ENCODE measurements at places on chromosomes 5 and 9.

DNA sequence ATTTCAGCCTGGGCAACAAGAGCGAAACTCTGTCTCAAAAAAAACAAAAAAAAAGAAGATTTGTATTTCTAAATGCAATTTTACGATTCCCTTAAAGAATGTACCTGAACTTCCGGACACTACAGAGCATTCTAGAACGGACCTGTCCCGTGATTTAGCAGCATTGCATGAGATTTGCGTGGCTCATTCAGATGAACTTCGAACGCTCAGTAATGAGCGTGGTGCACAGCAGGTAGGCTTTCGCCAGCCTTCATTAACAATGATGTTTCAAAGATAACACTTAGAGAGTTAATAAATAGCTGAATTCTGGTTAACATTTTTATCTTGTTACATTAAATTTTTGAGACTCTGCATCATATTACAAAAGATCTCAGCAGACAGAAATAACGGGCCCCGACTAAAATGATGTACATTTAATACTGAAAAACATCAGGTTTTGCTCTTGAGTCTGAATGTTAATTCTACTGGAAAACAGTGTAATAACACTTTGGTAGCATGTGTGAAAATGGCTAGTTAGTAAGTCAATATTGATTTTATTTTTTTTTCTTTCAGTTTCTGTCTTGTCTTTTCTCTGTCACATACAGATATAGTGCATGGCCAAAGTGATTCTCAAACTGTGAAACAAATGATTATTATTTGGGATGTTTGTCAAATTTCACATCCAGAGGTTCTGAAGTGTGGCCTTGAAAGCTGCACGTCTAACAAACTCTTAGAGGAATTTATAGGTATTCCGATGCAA is 23.3 kb downstream of the CCNH start:
- DNase-seq: no peak

DNA sequence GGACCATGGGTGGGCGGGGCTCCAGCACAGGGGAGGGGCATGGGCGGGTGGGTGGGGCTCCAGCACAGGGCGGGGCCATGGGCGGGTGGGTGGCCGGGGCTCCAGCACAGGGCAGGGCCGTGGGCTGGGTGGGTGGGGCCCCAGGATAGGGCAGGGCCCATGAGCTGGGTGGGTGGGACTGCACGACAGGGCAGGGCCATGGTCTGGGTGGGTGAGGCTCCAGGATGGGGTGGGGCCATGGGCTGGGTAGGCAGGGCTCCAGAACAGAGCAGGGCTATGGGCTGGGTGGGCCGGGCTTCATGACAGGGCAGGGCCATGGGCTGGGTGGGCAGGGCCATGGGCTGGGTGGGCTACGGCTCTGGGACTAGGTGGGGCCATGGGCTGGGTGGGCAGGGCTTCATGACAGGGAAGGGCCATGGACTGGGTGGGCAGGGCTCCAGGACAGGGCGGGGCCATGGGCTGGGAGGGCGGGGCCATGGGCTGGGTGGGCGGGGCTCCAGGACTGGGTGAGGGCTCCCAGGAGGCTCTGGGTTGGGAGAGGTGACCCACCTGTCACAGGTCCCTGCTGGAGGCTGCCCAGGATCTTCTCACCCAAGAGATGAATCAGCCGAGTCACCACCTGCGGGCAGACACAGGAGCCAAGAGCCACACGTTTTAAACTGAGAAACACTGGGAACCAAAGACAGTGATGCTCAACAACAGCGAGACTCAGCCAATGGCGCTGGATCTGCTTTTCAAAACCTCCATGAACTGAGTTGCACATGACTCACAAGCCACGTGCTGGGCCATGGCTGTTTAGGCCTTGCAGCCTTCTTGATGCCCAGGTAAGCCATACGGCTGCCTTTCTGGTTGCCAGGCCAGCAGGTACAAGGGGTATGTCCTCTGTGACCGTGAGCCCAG is 33.6 kb upstream of the NSMF start:
- DNase-seq: peak; percentile 82

DNA sequence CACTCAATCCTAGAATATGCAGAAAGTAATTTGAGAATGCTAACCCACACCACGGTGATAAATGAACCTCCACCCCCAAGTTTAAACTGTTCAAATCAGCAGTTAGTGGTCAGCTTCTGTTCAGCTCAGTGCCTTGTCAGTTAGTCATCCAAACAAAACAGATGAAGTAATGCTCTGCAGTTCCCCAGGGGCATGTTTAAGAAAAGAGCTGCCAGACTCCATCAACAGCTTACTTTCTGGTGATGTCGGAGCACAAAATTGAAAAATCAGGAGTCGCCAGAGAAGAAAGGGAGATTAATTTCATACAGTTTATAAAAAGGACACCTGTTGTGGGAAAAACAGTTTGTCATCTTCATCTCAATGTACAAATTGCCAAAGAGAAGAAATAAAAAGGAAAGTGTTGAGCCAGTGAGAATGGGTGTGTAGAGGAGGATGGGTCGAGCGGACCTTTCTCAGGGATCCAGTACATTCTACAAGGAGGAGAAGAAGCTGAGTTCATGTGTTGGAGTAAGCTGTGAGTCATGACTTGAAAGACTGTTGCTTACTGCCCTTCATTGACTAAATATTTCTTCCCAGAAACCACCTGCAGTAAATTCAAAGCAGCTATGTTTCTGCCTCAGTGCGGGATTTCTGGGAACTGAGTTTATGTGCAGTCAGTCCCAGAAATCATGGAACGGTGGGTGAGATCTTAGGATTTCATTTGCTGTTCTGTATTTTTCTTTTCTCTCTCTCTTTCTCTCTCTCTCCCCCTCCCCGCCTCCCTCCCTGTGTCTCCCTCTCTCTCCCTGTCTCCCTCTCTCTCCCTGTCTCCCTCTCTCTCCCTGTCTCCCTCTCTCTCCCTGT is 13.7 kb downstream of the TRIO start:
- peak; percentile 87 for DNase-seq

DNA sequence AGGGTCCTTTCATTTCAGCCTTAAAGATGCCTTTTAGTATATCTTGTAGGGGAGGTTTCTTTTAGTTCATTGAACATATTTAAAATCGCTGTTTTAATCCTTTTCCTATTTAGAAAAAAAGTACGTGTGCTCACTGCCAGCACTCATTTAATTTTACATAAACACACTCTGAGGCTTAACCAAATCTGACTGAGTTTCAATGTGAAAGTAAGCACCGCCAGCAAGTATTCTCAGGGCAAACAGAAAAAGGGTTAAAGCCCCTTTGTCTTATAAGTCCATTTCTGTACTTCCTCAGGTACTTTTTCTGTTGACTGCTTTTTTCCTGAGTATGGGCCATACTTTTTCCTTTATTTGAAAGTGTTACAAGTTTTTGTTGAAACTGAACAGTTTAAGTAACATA is 31.8 kb downstream of the SMC5 start:
- DNase-seq: peak; percentile 5

DNA sequence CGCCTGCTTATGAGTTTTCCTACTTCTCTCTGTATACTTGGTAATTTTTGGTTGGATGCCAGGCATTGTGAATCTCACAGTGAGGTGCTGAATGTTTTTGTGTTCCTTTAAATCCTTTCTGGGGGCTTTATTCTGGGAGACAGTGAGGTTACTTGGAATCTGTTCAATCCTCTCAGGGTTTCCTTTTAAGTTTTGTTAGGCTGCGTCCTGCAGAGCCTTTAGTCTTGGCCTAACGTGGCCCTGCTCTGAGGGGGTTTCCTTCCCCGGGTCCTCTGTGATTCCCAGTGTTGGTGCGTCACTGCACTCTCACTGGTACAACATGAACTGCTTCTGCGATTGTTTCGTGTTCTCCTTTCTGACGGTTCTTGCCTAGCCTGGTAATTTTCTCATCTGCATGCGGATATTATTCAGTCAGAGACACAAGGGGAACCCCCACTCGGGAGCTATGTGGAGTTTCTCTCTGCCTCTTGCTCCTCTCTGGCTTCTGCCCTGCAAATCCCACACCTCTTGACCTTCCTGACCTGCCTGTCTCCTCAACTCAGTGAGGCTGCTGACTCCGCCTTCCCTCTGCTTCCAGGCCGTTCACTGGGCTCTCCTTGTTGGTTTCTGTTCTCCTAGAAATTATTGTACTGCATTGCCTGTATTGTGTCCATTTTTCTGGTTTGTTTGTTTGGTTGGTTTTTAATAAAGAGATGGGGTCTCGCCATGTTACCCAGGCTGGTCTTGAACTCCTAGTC is 128.1 kb downstream of the DAB2IP start:
- no peak for DNase-seq

- no peak for DNase-seq
Observed at GRCh38 chr9:1207686-1208085, 157.5 kb downstream of the DMRT2 start.

GRCh38 chr5:121987052-121987684 is 25.4 kb downstream of the SRFBP1 start:
- no peak for DNase-seq

GRCh38 chr5:53381-54174 is 38.4 kb upstream of the PLEKHG4B start:
- DNase-seq: peak; percentile 82

Data from HAP-1 (cell line).